GM10248 (cell line): ENCODE measurements at places on chromosomes 3 and 15.

GRCh38 chr3:195069501-195070251 is 201.3 kb downstream of the XXYLT1 start:
- DNase-seq: no peak

DNA sequence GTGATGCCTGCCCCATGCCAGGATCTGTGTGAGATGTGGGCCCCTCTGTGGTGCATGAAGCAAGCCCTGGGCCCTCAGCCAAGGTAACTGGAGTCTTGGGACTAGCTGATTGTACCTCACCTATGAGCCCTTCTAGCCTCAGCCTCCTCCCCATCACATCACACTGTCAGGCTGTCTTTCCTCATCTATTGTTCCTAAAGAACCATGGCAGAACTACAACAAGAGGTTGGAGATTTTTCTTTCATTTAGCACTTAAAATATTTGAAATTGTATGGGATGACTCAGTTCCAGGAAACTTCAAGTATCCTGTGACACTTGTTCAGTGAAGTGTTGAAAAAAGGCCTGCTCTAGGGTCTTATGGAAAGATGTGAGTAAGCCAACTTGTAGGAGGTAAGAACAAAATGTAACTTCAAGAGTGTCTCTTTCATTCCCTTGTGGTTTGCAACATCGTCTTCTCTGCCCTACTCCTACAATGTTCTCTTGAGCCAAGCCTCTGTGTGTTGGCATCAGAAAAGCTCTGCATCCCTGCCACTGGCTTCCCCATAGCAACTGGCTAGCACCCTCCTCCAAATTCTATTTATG is 58.7 kb upstream of the TIPARP start:
- no peak for DNase-seq

- no peak for DNase-seq
These were observed 507.4 kb downstream of the TAFA4 start for GRCh38 chr3:68424796-68425460.

DNA sequence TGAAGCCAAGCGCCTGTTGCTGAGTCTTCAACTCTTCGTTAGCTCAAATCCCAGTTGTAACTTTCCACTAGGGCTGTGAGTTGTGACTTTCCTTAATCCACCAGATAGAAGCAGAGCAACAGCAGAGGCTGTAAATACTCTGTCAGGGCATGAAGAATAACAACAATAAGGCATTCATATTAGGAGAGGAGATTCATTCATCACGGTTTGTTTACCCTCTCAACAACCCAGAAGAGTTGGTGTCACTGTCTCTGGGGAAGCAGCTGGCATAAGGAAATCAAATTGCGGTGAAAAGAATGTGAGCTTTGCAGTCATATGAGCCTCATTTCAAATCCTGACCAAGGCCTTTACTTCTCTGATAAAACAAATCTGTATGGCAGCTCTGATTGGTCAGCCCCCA is 184.8 kb downstream of the SHQ1 start:
- no peak for DNase-seq

DNA sequence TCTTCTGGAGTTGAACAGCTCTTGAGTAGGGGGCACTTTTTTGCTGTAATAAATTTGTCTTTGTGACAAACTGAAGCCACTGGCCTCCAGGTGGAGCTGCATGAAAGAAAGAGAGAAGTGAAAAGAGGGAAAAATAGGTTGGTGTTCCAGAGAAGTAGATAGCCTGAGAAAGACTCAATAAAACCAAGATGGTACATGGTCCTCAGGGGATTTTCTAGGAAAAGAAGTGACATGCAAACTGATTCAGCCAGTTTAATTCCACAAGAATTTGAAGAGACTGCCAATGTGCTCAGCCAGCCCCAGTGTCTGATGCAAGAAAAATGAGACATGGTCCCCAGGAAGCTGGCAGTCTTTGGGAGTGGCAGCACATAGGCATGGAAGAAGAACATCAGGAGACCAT is 152.7 kb downstream of the CD47 start:
- DNase-seq: no peak

- no peak for DNase-seq
These were observed 337.3 kb upstream of the TBC1D5 start for GRCh38 chr3:18079739-18080138.

GRCh38 chr15:65947041-65947440 is 77.8 kb downstream of the RAB11A start:
- no peak for DNase-seq

GRCh38 chr3:188353426-188353825 is 199.5 kb downstream of the LPP start:
- no peak for DNase-seq

GRCh38 chr15:38093931-38094330 is 158.7 kb upstream of the SPRED1 start:
- no peak for DNase-seq
